ENCODE measurements at places on chromosomes 2 and 18.

DNA sequence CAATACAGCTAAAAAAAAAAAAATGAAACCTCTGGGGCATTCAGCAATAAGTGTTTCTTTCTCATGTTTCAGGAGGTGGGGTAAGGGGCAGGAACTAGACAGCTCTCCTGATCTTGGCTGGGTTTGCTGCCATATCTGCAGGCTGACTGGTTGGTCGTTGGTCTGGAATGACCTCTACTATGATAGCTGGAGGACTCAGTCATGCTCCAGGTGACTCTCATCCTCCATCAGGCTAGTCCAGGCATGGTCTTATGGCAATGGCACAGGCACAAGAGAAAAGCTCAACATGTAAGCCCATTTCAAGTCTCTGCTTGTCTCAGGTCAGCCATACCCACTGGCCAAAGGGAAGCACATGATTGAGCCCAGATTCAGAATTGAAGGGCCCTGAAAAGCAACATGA is 9.5 kb upstream of the SLC1A4 start:
- no peak for DNase-seq

GRCh38 chr2:121608967-121609366 is 40.3 kb downstream of the CLASP1 start:
- DNase-seq, result no peak

DNA sequence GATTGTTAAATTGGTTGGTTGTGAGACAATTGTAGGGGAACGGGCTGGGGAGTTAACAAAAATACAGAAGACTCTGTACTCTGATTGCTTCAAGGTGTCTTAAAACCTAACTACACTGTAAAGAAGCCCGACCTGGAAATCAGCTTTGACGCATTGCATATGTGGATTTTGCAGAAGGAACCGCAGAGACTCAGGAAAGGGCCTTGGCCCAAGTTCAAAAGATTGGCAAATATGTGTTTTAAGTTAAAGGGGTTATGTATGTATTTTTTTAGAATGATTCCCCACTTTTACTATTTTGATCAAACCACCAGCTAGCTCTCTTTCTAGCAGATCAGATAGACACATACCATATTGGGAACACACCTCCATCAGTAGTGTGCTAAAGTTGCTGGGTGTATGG is 18.0 kb upstream of the EDAR start:
- no peak for DNase-seq

DNA sequence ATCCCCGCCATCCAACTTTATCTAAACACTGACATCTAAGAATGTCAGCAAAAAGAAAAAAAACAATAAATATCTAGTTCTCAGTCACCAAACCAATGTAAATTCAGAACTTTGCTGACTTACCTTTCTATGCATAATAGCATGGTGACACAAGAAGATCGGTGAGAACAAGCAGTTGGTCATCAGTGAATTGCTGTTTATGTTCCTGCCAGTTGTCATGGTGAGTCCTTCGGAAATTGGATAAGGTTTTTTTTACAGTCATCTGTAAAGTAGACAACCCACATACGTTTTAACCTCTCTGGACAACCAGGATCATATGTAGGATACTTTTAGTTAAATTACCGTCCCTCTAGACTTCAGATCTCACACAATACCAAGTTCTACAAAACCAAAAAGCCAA is 6.2 kb upstream of the GPR75 start:
- no peak for DNase-seq

GRCh38 chr2:236507393-236508085 is 62.1 kb upstream of the ACKR3 start:
- DNase-seq, result no peak

- DNase-seq, result no peak
Measured at GRCh38 chr18:73355121-73355520, 487.3 kb upstream of the NETO1 start.

GRCh38 chr2:181586569-181587081 is 70.3 kb downstream of the CERKL start:
- no peak for DNase-seq

DNA sequence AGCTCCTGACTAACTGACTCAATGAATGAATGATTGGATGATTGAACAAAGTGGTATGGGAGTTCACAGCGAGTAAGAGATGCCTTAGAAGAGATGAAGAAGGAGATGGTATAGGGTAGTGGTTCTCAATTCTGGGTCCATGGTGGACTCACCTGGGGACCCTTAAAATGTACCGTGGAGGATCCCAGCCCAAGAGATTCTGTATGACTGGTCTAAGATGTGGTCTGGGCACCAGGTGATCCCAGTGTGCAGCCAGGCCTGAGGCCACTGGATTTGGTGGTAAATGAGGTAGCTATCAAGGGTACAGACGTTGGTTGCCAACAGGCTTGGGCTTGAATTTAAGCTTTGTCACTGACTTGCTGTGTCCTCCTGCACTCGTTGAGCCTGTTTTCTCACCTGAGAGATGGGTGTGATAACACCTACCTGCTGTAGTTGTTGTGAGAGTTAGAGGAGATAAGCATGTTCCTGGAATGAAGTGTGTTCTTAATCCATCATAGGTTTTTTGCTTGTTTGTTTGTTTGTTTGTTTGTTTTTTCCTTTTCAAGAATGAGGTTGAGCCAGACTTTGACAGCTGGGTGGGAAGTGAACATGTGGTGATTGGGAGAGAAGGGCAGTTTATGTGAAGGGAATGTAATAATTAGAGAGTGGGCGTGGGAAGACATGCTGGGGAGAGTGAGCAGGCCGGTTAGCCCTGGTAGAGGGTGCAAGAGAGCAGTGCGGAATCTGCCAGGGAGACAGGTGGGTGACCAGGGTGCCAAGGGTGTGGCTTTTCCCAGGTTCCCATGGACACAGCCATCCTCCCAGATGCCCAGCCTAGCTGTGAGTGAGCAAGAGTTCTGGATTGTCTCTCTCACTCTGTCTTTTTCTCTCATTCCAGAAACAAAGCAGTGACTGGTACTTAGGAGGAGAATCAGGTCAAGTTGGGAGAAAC is 31.4 kb upstream of the IL1B start:
- DNase-seq, result no peak

DNA sequence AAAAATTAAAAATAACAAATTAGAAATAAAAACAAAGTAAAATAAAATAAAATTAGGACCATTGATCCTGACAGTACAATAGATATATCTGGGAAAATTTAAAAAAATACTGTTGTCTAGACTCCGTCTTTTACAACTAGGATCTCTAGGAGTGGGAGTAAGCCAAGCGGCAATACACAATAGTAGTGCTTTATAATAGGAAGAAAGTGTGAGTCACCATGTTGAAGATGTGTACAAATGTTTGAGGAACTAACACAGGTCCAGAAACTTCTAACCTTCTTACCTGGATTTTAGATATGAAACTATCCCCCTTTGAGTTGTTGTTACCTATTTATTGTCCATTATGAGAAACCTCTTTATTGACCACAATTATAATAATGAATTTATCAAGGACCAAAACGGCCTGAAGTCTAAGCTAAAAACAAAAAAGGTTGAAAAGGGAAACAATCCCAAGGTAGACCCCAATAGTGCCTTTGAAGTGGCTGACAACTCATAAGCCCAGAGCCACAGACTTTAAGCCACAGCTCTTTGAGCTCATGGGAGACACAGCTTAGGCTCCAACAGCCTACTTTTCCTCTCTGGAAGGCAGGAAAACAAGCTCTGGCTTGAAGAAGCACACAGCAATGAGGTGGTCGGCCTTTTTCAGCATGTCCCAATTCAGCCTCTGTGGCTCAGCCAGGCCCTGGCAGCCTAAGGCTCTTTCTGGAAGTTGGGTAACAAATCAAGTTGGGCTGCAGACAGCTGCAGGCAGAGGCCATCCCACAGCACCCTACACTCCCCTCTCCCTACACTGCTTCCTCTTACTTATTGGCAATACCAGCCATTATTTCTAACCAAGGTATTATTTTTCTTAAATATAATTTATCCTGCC is 62.9 kb downstream of the AQP4 start:
- no peak for DNase-seq

All from activated CD4-positive, alpha-beta T cell treated with anti-CD3 and anti-CD28 coated beads, Interleukin-2, Interleukin-4, amounts not matched to agents 100 ng/mL and 50 ng/mL, durations not matched to agents 16 hours and 8 hours (primary cell).